ENCODE measurements at places on chromosomes 6 and 20.
A peak's percentile ranks its signal among the peaks of the same experiment; 100 is the strongest.

DNA sequence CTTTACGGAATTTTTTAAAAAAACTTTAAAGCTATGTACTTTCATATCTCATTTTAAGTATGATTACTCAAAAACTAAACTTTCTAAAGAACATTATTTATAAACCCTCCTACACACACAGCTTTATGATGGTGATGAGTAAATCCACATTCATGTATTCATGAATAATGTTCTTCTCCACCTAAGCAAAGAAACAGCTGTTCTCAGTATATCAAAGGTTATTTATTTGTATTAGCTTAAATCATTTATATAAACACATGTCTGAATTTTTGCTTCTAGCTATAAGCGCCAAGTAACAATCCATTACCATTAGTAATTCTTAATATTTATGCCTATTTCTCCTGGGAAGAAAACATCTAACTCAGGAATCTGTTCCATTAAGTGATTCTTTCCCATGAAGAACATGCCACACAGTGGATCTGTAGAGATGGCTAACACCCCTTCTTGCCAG is 63.3 kb downstream of the SMLR1 start:
- H3K36me3 ChIP-seq, result peaks cover 14% of the 10 kb centered on the region
- H3K27me3 ChIP-seq, result no peaks in the 10 kb centered on the region
- H3K4me3 ChIP-seq, result no peak overlapping the region
- H3K27ac ChIP-seq, result no peak overlapping the region
- no peak for DNase-seq
- H3K4me1 ChIP-seq, result no peaks in the 10 kb centered on the region

DNA sequence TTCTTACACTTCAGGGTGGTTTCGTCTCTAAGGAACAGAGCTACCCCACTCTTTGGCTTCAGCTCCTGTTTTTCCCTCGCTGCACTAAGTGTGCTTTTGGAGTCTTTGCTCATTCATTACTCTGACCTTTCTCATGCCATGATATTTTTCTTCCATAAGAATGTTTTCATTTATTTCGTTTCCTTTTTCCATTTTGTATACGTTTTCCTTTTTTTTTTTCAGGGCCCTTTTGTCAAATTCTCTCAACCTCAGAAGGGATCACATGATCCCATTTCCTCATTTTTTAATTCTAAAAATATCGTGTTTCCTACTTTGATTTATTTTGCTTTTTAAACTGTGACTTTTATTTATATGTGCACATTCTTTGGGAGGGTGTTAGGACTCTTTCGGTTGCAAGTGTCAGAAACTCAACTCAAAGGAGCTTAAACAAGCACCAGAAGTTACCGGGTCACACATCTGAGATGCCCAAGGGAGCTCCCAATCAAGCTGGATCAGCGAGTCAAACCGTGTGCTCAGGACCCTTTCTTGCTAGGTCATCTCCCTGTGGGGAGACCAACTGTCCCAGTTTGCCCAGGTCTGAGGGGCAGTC is 40.6 kb downstream of the GCNT2 start:
- H3K27me3 ChIP-seq, result no peaks in the 10 kb centered on the region
- H3K4me3 ChIP-seq, result no peak overlapping the region
- no peak overlapping the region for H3K27ac ChIP-seq

DNA sequence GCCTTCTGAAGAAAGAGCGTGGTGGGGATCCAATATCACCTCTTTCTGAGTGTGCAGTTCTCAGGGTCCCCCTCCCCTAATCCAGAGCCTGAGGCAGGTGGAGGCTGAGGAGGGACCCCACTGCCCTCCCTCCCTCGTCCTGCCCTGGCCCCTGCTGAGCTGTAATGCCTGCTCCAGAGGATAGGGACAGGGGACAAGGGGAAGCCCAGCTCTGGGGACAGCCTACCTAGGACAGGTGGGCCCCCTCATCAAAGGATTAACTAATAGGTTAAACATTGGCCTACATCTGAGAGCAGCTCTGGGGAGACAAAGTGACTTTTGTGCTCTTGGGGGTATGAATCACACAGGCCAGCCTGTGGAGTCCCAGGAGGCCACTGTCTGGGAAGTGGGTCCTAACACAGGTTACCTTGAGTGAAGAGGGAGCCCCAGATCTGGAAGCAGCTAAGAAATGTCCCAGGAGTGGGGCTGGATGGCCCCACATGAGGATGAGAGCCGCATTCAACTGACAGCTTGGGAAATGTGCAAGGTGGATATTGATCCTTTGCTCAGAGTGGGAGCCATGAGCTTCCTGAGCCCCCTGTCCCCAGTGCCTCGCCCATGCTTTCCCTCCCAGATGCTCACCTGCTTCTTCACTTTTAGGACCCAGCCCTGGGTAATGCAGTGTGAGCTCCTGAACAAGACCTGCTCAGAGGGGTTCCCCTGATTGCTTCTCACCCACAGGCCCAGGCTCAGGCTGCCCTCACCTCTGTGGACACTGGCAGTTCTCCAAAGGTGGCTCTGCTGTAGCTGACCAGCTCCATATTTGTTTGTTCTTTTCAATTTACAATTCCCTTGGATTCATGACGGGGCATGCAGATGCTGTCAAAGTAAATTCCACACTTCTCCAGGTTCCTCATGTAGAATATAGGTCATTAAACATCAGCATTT is 17.8 kb upstream of the CST9L start:
- peaks cover 46% of the 10 kb centered on the region for H3K4me1 ChIP-seq
- H3K4me3 ChIP-seq, result no peak overlapping the region
- H3K27me3 ChIP-seq, result no peaks in the 10 kb centered on the region
- H3K27ac ChIP-seq, result peak overlapping the region; percentile 55
- H3K36me3 ChIP-seq, result no peaks in the 10 kb centered on the region
- no peak for DNase-seq

GRCh38 chr6:148973538-148974208 is 226.8 kb downstream of the UST start:
- H3K27ac ChIP-seq, result no peak overlapping the region
- no peak overlapping the region for H3K4me3 ChIP-seq
- H3K36me3 ChIP-seq, result no peaks in the 10 kb centered on the region

DNA sequence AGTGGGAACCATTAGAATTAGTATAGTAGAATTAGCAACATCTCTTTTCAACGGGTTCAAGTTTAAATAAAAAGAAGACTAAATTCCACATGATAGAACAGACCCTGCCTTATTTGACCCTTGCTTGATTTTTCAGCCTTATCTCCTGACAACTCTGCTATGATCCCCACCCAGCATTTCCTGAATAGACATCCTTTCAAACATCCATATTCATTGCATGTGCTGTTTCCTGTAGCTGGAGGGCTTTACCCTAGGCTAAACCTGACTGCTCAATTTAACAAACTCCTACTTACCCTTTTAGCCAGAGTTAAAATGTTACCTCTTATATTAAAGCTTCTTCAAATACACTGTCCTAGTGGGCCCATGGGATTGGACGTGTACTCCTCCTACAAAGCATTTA is 594.8 kb upstream of the ARID1B start:
- no peak overlapping the region for H3K27ac ChIP-seq
- H3K4me1 ChIP-seq, result no peaks in the 10 kb centered on the region
- no peak overlapping the region for H3K4me3 ChIP-seq
- DNase-seq, result no peak
- H3K27me3 ChIP-seq, result no peaks in the 10 kb centered on the region

GRCh38 chr20:6663104-6663503 is 104.4 kb upstream of the BMP2 start:
- H3K27me3 ChIP-seq, result no peaks in the 10 kb centered on the region
- peak overlapping the region; percentile 14 for H3K27ac ChIP-seq
- H3K4me1 ChIP-seq, result peaks cover 13% of the 10 kb centered on the region
- no peak for DNase-seq
- H3K36me3 ChIP-seq, result no peaks in the 10 kb centered on the region

GRCh38 chr20:19594896-19595295 is 163.2 kb upstream of the RIN2 start:
- H3K27ac ChIP-seq, result no peak overlapping the region
- no peaks in the 10 kb centered on the region for H3K27me3 ChIP-seq
- no peaks in the 10 kb centered on the region for H3K36me3 ChIP-seq

GRCh38 chr6:131383421-131384411 is 189.3 kb upstream of the ARG1 start:
- no peak overlapping the region for H3K27ac ChIP-seq
- H3K4me1 ChIP-seq, result no peaks in the 10 kb centered on the region
- no peaks in the 10 kb centered on the region for H3K36me3 ChIP-seq
- no peak overlapping the region for H3K4me3 ChIP-seq
- DNase-seq, result no peak
- H3K27me3 ChIP-seq, result no peaks in the 10 kb centered on the region

- H3K4me1 ChIP-seq, result no peaks in the 10 kb centered on the region
- no peak overlapping the region for H3K4me3 ChIP-seq
- no peaks in the 10 kb centered on the region for H3K27me3 ChIP-seq
- H3K36me3 ChIP-seq, result no peaks in the 10 kb centered on the region
- no peak overlapping the region for H3K27ac ChIP-seq
Measured at GRCh38 chr6:2916158-2916925, 13.2 kb upstream of the SERPINB9 start.

GRCh38 chr6:55997223-55997874 is 122.0 kb upstream of the BMP5 start:
- no peak overlapping the region for H3K27ac ChIP-seq
- no peaks in the 10 kb centered on the region for H3K27me3 ChIP-seq
- no peaks in the 10 kb centered on the region for H3K4me1 ChIP-seq
- no peaks in the 10 kb centered on the region for H3K36me3 ChIP-seq

GRCh38 chr6:160043784-160044183 is 74.9 kb downstream of the IGF2R start:
- H3K4me3 ChIP-seq, result no peak overlapping the region
- H3K36me3 ChIP-seq, result peaks cover 71% of the 10 kb centered on the region
- H3K27ac ChIP-seq, result peak overlapping the region; percentile 89
- no peak for DNase-seq

- no peaks in the 10 kb centered on the region for H3K27me3 ChIP-seq
- no peak for DNase-seq
- H3K36me3 ChIP-seq, result no peaks in the 10 kb centered on the region
- no peaks in the 10 kb centered on the region for H3K4me1 ChIP-seq
Measured at GRCh38 chr6:64254558-64254957, 619.0 kb downstream of the PHF3 start.

GRCh38 chr20:52818491-52818890 is 153.7 kb upstream of the TSHZ2 start:
- DNase-seq, result no peak
- no peaks in the 10 kb centered on the region for H3K36me3 ChIP-seq
- no peaks in the 10 kb centered on the region for H3K4me1 ChIP-seq
- H3K27ac ChIP-seq, result no peak overlapping the region
- no peak overlapping the region for H3K4me3 ChIP-seq
- peaks cover 3% of the 10 kb centered on the region for H3K27me3 ChIP-seq

GRCh38 chr6:93048381-93048780 is 371.0 kb downstream of the EPHA7 start:
- no peak overlapping the region for H3K27ac ChIP-seq
- peaks cover 4% of the 10 kb centered on the region for H3K27me3 ChIP-seq
- no peak overlapping the region for H3K4me3 ChIP-seq
- H3K36me3 ChIP-seq, result no peaks in the 10 kb centered on the region

- peaks cover 19% of the 10 kb centered on the region for H3K4me1 ChIP-seq
- H3K4me3 ChIP-seq, result peak overlapping the region; percentile 70
- H3K27me3 ChIP-seq, result no peaks in the 10 kb centered on the region
- no peak for DNase-seq
- peak overlapping the region; percentile 92 for H3K27ac ChIP-seq
Measured at GRCh38 chr6:26126394-26127235, 39.4 kb downstream of the HFE start.

- no peak overlapping the region for H3K27ac ChIP-seq
- H3K36me3 ChIP-seq, result no peaks in the 10 kb centered on the region
- H3K4me1 ChIP-seq, result no peaks in the 10 kb centered on the region
- no peaks in the 10 kb centered on the region for H3K27me3 ChIP-seq
- no peak for DNase-seq
Measured at GRCh38 chr20:52991830-52992229, 19.7 kb downstream of the TSHZ2 start.

- H3K36me3 ChIP-seq, result peaks cover 97% of the 10 kb centered on the region
- H3K4me1 ChIP-seq, result no peaks in the 10 kb centered on the region
- no peak overlapping the region for H3K4me3 ChIP-seq
- no peak for DNase-seq
Measured at GRCh38 chr20:34506480-34506879, 9.7 kb upstream of the DYNLRB1 start.

DNA sequence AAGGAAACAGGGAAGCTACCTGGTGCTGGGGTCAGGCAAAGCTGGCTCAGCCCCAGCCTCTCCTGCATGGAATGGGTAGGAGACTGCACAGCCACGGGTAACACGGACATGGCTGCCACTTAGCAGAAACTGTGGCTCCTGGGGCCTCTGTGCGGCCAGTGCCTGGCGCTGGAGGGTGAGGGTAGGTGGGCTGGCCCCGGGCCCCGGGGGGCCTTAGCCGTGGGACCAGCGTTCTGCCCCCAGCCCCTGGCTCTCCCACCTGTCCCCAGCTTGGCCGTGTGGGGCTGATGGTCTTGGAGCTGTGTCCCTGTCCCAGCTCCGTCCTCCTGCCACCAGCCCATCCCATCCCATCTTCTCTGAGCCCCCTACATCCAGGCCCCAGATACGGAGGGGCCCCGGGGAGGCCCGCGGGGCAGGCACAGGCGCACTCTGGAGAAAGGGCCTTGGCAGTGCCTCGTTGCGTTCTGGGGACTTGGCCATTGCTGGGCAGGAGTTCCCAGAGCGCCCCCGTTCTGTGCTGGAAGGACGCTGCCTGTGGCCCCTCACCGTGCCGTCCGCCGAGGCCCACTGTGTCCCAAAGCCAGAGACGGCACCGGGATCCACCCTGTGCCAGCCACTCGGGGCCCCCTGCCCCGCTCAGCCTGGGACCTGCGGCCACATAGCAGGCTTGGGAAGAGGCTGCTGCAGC is 12.2 kb downstream of the CHRNA4 start:
- no peak overlapping the region for H3K27ac ChIP-seq
- H3K4me1 ChIP-seq, result no peaks in the 10 kb centered on the region
- H3K36me3 ChIP-seq, result no peaks in the 10 kb centered on the region
- no peak for DNase-seq

- H3K4me3 ChIP-seq, result no peak overlapping the region
- H3K36me3 ChIP-seq, result 0 out of 2 replicates have a peak, but pooled peaks cover 4% of the 10 kb centered on the region
- no peak overlapping the region for H3K27ac ChIP-seq
- no peak for DNase-seq
Measured at GRCh38 chr6:42454428-42454791, 2.7 kb upstream of the TRERF1 start.

DNA sequence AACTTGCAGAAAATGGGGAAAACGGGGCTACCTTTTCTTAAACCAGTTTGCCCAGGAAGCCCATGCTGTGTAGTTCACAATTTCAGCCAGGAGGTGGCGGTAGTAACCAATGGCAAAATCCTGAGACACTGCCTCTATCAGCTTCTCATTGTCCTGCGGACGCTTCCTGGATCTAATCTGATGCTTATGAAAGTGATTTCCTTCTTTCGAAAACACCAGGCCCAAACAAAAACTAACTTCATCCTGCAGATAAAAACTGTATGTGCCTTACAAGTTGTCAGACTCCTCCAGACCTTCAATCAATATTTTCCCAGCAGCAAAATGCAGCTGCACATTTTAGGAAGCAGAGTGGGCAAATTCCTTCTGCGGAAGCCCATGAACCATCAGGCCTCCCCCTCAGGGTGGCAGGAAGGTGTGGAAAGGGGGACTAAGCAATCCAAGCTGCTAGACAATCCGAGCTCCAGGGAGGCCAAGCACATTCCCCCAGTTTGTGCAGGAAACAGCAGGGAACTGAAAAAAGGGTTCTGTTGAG is 88.5 kb downstream of the LY86 start:
- H3K27me3 ChIP-seq, result no peaks in the 10 kb centered on the region
- H3K36me3 ChIP-seq, result no peaks in the 10 kb centered on the region
- peaks cover 6% of the 10 kb centered on the region for H3K4me1 ChIP-seq
- H3K27ac ChIP-seq, result no peak overlapping the region
- no peak for DNase-seq
- no peak overlapping the region for H3K4me3 ChIP-seq

- H3K36me3 ChIP-seq, result no peaks in the 10 kb centered on the region
- no peak overlapping the region for H3K27ac ChIP-seq
- no peak for DNase-seq
- peak overlapping the region; percentile 39 for H3K4me3 ChIP-seq
- H3K4me1 ChIP-seq, result no peaks in the 10 kb centered on the region
Measured at GRCh38 chr20:32583581-32584070, 1.5 kb downstream of the NOL4L start.
